WTC11 (cell line): ENCODE measurements at places on chromosomes 7 and 10. TPM values are rescaled to one million over a fixed set of nuclear protein-coding genes. Genes with fewer than 3 reads are reported as not detected.

GRCh38 chr10:128629111-128630096 lies 503.2 kb upstream of the MKI67 start:
- peaks cover 68% of the 10 kb centered on the region for H3K4me1 ChIP-seq
- no peak overlapping the region for H3K27ac ChIP-seq
- DNase-seq, result no peak
- no peak overlapping the region for H3K4me3 ChIP-seq
- no peaks in the 10 kb centered on the region for H3K27me3 ChIP-seq
- H3K36me3 ChIP-seq, result no peaks in the 10 kb centered on the region

GRCh38 chr10:131657318-131657984 lies 243.4 kb upstream of the PPP2R2D start:
- peaks cover 11% of the 10 kb centered on the region; the same call in 1 of the 2 replicates for H3K36me3 ChIP-seq
- no peak for DNase-seq

- no peak overlapping the region for H3K4me3 ChIP-seq
- peaks cover 33% of the 10 kb centered on the region for H3K36me3 ChIP-seq
- no peak overlapping the region for H3K27ac ChIP-seq
- peaks cover 8% of the 10 kb centered on the region for H3K4me1 ChIP-seq
- no peak for DNase-seq
- H3K27me3 ChIP-seq, result no peaks in the 10 kb centered on the region
These were observed 108.3 kb downstream of the MAPK8 start for GRCh38 chr10:48414778-48415177.

GRCh38 chr7:142299237-142299781 lies 41.5 kb upstream of the PRSS58 start:
- H3K27me3 ChIP-seq, result peaks cover 20% of the 10 kb centered on the region
- no peak overlapping the region for H3K4me3 ChIP-seq
- peaks cover 20% of the 10 kb centered on the region for H3K4me1 ChIP-seq
- no peak for DNase-seq
- H3K27ac ChIP-seq, result 0 out of 2 replicates have a peak overlapping the region, but pooled peaks have one; percentile 42

- H3K4me1 ChIP-seq, result peaks cover 2% of the 10 kb centered on the region; the same call in 1 of the 2 replicates
- H3K4me3 ChIP-seq, result no peak overlapping the region
- H3K27me3 ChIP-seq, result peaks cover 13% of the 10 kb centered on the region
- DNase-seq, result no peak
- no peak overlapping the region for H3K27ac ChIP-seq
- H3K36me3 ChIP-seq, result no peaks in the 10 kb centered on the region
These were observed 189.9 kb upstream of the ADO start for GRCh38 chr10:62614389-62615157.

GRCh38 chr10:126402721-126403695 lies 14.7 kb upstream of the ADAM12 start:
- H3K4me1 ChIP-seq, result peaks cover 8% of the 10 kb centered on the region
- H3K27me3 ChIP-seq, result no peaks in the 10 kb centered on the region
- H3K4me3 ChIP-seq, result no peak overlapping the region
- no peaks in the 10 kb centered on the region for H3K36me3 ChIP-seq
- no peak for DNase-seq
- no peak overlapping the region for H3K27ac ChIP-seq

DNA sequence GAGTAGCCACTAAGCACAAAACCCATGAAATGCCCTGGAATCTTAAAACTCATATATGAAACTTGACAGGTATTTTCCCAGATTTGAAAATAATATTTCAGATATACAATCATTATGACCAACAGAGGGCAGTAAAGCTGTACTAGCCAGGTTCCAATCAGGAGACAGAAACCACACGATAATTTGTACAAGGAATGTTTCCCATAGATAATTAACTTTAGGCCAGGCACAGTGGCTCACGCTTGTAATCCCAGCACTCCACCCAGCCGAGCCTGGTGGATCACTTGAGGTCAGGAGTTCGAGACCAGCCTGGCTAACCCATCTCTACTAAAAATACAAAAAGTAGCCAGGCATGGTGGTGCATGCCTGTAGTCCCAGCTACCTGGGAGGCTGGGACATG lies 31.0 kb upstream of the NUB1 start:
- H3K4me3 ChIP-seq, result no peak overlapping the region
- H3K27ac ChIP-seq, result no peak overlapping the region
- H3K27me3 ChIP-seq, result no peaks in the 10 kb centered on the region
- peaks cover 3% of the 10 kb centered on the region; the same call in 1 of the 2 replicates for H3K36me3 ChIP-seq
- no peak for DNase-seq

DNA sequence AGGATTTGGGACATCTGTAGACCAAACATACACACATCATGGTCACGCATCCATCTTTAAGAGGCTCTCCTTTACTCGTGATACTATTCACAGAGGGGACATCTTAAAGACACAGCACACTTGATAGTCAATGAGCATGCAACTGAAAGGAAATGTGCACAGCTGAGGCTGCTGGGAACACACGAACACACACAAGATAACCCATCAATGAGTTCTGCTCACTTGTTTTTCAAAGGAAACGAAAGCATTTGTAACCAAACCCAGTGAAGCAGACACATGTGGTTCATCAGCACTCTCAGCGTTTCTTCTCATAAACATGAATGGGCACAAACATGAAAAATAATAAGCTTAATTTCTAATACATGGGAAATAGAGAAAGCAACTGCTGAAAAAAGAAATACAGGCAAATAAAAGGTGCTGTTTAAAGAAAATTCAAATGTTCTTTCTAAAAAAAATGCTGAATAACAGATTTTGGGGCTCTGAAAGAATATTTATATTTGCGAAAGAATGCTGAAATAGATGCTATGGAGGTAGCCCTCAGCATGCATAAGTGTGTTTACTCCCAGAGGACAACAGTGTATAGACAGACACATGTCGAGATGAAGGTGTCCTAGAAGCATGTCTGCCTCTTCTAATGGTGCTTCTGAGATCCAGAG lies 59.7 kb upstream of the LAMB4 start:
- H3K36me3 ChIP-seq, result peaks cover 14% of the 10 kb centered on the region
- no peak for DNase-seq
- no peak overlapping the region for H3K4me3 ChIP-seq
- no peaks in the 10 kb centered on the region for H3K27me3 ChIP-seq
- H3K27ac ChIP-seq, result no peak overlapping the region

GRCh38 chr7:34338961-34339526 lies 319.0 kb upstream of the NPSR1 start:
- H3K27me3 ChIP-seq, result no peaks in the 10 kb centered on the region
- no peak overlapping the region for H3K4me3 ChIP-seq
- DNase-seq, result no peak
- no peak overlapping the region for H3K27ac ChIP-seq

GRCh38 chr7:146830686-146831085 lies 714.1 kb downstream of the CNTNAP2 start:
- no peak for DNase-seq
- no peaks in the 10 kb centered on the region for H3K27me3 ChIP-seq
- peaks cover 6% of the 10 kb centered on the region for H3K4me1 ChIP-seq
- H3K36me3 ChIP-seq, result no peaks in the 10 kb centered on the region
- no peak overlapping the region for H3K4me3 ChIP-seq
- no peak overlapping the region for H3K27ac ChIP-seq

DNA sequence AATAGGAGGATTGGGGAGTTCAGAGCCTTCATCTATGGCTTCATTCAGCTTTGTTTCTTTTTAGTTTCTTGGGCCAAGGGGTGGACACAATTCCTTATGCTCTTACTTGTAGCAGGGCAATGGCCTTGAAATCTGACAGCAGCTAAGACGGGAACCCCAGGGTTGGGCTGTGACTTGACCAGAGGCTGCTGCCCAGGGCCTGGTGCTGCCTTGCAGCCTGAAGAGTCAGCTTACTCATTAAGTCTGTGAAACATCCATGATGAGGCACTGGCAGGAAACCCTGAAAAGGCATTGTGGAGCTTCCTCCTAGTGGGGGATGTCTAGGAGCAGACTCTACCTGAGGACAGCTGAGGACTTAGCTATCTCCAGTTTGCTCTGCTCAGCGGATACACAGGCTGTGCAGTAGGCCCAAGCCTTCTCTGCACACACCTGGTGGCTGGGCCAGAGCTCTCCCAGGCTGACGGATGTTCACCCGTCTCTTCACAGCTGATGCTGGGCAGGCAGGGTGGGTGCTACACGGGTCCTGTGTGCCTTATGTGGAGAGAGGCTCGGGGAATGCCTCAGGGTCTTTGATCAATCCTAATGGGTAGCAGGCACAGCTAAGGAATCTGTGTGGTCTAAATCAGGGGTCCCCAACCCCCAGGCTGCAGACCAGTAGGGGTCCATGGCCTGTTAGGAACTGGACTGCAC lies 17.8 kb downstream of the CXCL12 start:
- DNase-seq, result no peak
- peaks cover 82% of the 10 kb centered on the region for H3K4me1 ChIP-seq
- H3K27ac ChIP-seq, result no peak overlapping the region
- H3K36me3 ChIP-seq, result peaks cover 37% of the 10 kb centered on the region
- no peak overlapping the region for H3K4me3 ChIP-seq

DNA sequence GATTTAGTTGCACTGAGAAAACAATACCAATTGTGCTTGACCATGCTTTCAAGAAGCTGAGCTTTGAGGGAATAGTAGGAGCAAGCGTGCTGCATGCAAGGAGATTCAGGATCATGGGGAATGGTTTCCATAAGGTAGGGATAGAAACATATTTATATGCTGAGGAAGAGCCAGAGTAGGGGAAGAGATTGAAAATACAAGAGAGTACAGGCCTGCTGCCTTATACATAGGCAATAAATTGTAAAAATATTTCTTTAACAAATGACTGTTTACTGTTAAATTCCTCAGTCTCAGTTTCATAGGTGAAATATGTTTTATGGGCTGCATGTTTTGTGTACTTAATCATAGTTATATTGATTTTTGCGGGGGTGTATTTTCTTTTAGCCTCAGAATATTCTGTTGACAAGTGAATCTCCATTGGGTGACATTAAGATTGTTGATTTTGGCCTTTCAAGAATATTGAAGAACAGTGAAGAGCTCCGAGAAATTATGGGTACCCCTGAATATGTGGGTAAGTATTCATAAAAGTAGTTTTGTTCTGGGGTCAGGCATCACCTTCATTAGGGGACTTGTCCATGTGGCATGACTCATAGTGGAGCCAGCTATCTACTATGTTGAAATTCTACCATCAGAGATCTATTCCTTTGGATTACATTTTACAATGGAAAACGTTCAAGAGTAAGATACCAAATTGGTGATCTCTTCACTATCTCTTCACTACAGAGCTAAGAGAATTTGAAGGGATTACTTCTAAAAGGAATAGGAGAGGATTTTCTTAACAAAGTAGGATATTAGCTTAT lies 36.5 kb downstream of the STK17A start:
- no peak overlapping the region for H3K27ac ChIP-seq
- peaks cover 12% of the 10 kb centered on the region for H3K4me1 ChIP-seq
- H3K36me3 ChIP-seq, result peaks cover 13% of the 10 kb centered on the region; the same call in 1 of the 2 replicates
- H3K27me3 ChIP-seq, result no peaks in the 10 kb centered on the region
- H3K4me3 ChIP-seq, result no peak overlapping the region

DNA sequence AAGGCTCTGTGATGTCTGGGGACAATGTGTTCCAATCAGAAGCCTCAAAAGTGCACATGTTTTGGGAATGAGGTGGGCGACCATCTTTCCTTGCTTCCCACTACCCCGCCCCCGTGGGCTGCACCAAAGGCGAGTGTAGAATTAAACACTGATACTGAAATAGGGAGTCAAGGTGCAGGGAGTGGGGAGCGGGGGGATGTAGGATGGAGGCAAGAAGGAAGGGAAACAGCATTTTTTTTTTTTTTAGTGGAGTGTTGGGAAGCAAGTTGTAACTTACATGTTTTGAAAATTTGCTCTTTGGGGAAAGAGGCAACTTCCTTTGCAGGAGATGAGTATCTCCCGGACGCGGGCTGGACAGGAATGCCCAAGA lies 484 bp upstream of the DLX5 start:
- peak overlapping the region; percentile 67 for H3K4me3 ChIP-seq
- H3K27me3 ChIP-seq, result peaks cover 95% of the 10 kb centered on the region
- no peak overlapping the region for H3K27ac ChIP-seq
- H3K36me3 ChIP-seq, result no peaks in the 10 kb centered on the region
- peaks cover 69% of the 10 kb centered on the region for H3K4me1 ChIP-seq

DNA sequence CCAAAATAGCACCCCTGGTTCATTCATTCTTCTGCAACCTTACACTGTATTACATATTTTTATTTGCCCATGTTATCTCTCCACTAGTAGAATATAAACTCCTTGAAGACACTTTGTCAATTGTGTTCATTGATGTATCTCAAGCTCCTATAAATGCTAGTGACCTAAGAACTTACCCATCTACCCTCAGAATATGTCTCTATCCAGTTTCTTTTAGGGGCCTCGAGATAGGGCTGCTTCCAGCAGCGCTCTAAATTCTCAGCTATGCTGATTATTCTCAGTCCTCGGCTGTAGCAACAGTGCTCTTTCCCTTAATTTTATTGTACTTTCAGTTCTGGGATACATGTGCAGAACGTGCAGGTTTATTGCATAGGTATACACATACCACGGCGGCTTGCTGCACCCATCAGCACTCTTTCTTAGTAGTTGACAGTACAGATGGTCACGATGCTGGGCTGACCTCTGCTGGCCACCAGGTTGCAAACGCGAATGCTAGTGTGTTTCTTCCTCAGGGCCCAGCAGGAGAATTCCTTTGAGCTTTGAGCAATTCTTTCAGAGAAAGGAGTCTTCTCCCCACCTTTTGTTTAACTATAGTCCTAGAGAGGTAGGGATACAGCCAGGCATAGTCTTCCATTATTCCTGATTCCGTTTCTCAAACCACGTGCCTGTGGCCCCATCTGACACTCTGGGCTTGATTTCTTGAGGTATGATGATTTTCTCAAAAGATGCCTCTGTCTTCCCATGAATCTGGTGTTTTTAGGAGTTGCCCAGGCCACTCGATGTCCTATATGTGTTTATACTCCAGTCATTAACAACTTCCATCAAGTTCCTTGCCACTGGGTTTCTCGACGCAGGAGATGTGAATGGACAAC lies 49.1 kb upstream of the CDC14C start:
- peaks cover 8% of the 10 kb centered on the region for H3K4me1 ChIP-seq
- peak; percentile 61 for DNase-seq
- no peaks in the 10 kb centered on the region for H3K36me3 ChIP-seq
- no peak overlapping the region for H3K27ac ChIP-seq

GRCh38 chr7:149573519-149573918 lies 75.9 kb upstream of the ZNF746 start:
- H3K27ac ChIP-seq, result no peak overlapping the region
- no peak for DNase-seq
- peaks cover 13% of the 10 kb centered on the region for H3K4me1 ChIP-seq
- H3K27me3 ChIP-seq, result peaks cover 21% of the 10 kb centered on the region
- peaks cover 69% of the 10 kb centered on the region for H3K36me3 ChIP-seq

GRCh38 chr10:3700531-3701076 lies 84.4 kb downstream of the KLF6 start:
- H3K4me1 ChIP-seq, result peaks cover 23% of the 10 kb centered on the region
- no peak overlapping the region for H3K4me3 ChIP-seq
- no peaks in the 10 kb centered on the region for H3K36me3 ChIP-seq

The OPN4 gene
- not detected in 3 replicates for total RNA-seq

The DNAJB12 gene
- total RNA-seq, result 19.3 to 21.6 TPM (median 20.0 TPM) in 3 replicates

The SEC31B gene
- total RNA-seq, result 6.4 to 7.9 TPM (median 6.7 TPM) in 3 replicates

The HACD1 gene
- total RNA-seq, result 18.6 to 23.2 TPM (median 21.2 TPM) in 3 replicates
